ENCODE measurements at places on chromosomes 6 and 20.

DNA sequence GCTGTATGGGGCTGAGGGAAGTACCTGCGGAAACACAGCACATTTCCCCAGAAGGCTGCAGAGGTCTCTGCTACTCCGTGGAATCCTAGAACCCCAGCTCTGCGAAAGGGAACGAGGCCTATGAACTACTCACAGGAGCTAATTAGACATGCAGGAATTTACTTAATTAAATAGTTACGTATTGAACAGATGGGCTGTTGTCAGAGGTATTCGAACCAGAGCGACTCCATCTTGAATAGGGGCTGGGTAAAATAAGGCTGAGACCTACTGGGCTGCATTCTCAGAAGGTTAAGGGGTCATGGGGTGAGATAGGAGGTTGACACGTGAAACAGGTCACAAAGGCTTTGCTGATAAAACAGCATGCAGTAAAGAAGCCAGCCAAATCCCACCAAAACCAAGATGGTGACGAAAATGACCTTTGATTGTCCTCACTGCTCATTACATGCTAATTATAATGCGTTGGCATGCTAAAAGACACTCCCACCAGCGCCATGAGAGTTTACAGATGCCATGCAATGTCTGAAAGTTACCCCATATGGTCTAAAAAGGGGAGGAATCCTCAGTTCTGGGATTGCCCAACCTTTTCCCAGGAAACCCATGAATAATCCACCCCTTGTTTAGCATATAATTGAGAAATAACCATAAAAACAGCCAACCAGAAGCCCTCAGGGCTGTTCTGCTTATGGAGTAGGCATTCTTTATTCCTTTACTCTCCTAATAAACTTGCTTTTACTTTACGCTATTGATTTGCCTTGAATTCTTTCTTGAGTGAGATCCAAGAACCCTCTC, 14.7 kb upstream of the SSTR4 start:
- DNase-seq, result no peak

DNA sequence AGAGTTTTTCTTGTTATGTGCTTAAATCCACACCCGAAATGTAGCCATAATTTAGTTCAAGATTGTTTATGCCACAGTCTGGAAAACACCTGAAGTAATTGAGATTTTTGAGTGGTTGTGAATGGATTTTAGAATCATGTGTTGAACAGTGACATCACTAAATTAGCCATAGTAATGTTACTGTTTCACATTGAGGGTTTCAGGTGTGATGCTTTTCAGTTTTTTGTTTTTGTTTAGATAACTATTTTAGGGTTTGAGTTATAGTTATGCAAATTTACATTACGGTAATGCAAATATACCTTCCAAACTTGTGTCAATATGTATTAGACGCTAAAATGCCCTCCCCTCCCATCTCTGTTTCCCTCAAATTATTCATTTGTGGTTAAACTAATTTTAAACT, 22.9 kb downstream of the QKI start:
- DNase-seq, result no peak

GRCh38 chr20:34024723-34025351, 31.1 kb downstream of the RALY start:
- no peak for DNase-seq

DNA sequence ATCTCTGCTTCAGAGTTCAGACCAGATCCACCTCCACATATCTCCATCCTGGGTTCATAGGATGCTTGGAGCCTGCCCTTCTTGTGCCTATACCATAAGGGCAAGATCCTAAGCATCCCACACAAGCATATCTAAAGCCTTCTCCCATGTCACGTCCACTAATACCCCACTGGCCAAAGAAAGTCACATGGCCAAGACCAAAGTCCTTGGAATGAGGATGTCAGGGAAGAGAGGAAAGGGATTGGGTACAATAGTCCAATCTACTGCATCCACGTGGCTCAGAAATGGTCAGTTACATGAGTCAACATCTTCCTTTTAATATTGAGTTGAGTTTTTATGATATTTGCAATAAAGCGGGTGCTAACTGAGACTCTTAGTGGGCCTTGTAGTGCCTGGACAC, 515.9 kb upstream of the SULF2 start:
- no peak for DNase-seq

DNA sequence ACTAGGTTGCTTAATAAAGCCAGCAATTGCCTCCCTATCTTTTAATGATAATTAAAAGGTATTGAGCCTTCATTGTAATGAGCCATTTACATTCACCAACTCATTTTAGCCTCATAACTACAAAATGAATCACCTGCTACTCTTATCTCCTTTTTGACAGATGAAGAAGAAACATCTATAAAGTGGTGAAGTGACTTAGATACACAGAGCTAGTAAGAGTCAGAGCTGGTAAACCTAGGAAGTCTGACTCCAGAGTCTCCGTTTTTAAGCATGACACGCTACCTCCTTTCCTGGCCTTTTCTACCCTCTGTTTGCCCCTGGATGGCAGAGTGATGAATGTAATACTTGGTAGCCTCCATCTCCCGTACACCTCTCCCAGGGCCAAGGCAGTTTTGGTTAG, 93.5 kb downstream of the SPTLC3 start:
- DNase-seq, result no peak

GRCh38 chr6:163661272-163661671, 246.8 kb downstream of the QKI start:
- no peak for DNase-seq

- no peak for DNase-seq
Measured at GRCh38 chr6:36875250-36875633, 639 bp upstream of the PPIL1 start.

DNA sequence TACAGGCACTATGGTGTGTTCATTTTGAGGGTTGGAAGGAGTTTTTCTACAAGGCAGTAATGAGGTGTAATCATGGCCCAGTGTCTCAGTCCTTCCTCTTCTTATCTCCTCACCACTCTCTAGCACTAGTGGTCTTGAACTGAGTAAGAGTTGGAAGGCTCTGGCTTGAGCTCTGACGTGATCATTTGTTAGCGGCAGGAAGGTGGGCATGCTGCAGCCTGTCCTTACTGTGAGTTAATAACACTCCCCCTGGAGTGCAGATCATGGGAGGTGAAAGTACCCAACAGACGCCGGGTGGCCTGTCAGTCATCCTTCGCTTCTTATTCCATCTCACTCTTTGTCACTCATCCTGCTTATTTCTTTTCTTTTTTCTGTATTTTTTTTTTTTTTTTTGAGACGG, 356.9 kb downstream of the CDKAL1 start:
- no peak for DNase-seq

DNA sequence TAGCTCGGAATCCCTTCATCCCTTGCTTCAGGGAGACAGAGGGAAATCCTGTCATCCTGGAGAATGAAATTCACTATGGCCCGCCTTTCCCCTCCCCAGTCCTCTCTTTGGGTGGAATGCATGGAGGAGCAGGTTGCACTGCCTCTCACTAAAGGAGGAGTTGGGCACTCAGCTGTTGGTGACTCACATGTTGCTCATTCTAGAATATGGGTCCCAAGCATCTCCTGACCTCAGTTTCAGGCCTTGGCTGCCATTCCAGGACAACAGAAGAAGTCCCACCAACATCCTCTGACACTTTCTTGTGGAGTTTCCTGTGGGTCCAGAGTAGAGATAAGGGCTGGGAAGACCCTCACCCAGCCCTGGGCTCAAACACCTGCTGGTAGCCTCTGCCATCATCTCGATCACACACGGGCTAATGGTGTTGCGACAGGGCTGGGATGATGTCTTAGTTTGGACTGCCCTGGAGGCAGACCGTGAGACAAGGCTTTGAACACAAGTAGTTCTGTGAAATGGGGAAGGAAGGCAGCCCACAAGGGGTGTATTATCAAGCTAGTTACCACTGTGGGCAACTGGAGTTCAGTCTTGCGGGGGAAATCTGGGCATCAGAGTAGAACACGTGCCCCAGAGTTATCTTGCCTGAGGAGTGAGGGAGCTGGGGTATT, 52.4 kb upstream of the RNF24 start:
- DNase-seq, result no peak

DNA sequence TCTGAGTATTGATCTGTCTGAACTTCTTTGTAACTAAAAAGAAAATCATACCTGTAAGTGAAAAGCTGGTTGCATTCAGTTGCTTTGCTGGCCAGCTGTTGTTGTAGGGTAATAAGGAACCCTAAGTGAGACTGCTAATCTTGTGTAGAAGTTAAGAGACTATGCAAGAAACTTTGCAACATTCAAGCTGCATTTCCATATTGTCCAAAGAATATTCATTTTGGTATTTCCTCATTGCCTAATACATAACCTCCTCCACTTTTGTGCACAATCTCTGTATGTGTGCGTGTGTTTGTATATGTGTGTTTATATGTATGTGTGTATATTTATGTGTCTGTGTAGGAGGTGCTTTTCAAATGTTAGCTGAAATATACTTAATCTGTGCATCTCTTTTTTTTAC, 414.9 kb downstream of the CDKAL1 start:
- DNase-seq, result no peak

GRCh38 chr6:158797331-158798310, 21.5 kb downstream of the EZR start:
- no peak for DNase-seq

DNA sequence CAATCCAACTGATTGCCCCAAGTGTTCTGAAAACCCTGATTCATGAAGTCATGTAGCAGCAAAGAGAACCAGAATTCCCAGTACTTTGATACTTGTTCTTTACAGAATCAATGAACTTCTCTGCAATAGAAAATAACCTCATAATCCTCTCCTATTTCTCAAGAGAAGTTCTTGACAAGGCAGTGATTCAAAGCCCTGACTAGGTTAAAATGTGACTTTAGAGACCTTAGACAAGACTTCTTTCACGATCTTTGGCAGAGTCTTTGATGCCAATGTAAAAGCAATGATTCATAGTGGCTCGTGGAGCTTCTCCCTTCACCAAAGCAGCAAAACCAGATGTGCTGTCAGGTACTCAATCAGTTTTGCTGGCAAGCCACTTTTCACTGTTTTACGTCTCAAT, 95.2 kb downstream of the CDK19 start:
- DNase-seq, result no peak

Data from activated CD4-positive, alpha-beta T cell treated with anti-CD3 and anti-CD28 coated beads, Interleukin-2, amount 50 U/mL, for 16 hours (primary cell).